Stimulated activated CD4-positive, alpha-beta T cell treated with anti-CD3 and anti-CD28 coated beads, Interleukin-15, amount 100 ng/mL, for 24 hours (primary cell): ENCODE measurements at places on chromosomes 7 and 10.

GRCh38 chr7:120926943-120927346 is 23.6 kb upstream of the ING3 start:
- DNase-seq = no peak

- no peak for DNase-seq
These were observed 117.8 kb upstream of the ZMIZ1 start for GRCh38 chr10:78950656-78951587.

DNA sequence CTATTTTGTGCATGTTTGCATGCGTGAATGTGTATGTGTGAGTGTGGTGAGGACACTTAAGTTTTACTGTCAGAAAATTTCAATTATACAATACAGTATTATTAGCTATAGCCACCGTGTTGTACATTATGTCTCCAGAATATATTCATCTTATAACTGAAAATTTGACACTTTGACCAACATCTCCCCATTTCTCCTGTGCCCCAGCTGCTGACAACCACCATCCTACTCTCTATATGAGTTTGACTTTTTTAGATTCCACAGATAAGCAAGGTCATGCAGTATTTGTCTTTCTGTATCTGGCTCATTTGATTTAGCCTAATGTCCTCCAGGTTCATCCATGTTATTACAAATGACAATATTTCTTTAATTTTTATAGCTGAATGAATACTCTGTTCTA is 195.0 kb downstream of the GPR37 start:
- no peak for DNase-seq

- DNase-seq = no peak
These were observed 144.1 kb downstream of the TCF7L2 start for GRCh38 chr10:113094114-113094486.

GRCh38 chr7:108158776-108159175 is 28.6 kb upstream of the LAMB4 start:
- no peak for DNase-seq

DNA sequence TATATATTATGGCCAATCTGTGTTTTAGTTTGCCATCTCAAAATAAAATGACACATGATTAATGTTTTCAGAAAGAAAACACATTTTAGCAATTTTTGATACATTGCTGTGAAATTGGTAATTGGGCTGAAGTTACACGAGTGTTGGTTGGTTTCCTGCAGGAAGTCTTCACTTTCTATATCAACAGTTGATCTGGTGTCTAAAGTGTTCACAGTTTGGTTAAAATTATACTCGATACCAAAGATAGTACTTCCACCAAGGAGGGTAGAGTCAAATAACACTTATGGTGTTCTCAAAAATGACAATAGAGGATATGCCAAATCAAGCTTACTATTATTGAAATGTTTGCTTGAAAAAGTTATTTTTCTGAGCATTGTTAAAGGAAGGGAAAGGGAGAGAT is 120.3 kb upstream of the GLCCI1 start:
- no peak for DNase-seq

- DNase-seq = no peak
These were observed 19.3 kb upstream of the CCDC172 start for GRCh38 chr10:116304923-116305322.

DNA sequence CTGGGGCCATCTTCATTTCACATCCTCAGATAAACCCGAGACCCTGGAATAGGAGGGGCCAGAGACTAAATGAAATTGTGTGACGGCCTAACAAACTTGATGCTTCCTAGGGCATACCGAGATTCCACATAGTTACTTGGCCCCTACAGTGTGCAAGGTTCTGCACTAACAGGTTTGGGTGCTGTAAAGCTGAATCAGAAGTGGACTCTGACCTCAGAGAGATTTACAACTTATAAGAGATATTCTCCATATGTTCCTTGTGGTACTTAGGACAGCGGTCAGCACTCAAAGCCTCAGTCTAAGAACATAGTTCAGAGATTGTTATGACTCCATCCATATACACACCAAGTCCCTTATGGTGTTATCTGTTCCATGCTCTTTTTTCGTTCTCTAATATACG is 55.1 kb upstream of the FHIP2A start:
- no peak for DNase-seq

- no peak for DNase-seq
These were observed 386 bp upstream of the EIF4EBP2 start for GRCh38 chr10:70403483-70404035.

- no peak for DNase-seq
These were observed 16.3 kb upstream of the CRYGN start for GRCh38 chr7:151456276-151456675.
